ENCODE measurements at places on chromosomes 3 and 15.

GRCh38 chr15:100112061-100112420, 229.7 kb downstream of the ADAMTS17 start:
- H3K4me3 ChIP-seq = no peak overlapping the region
- no peak overlapping the region for H3K27ac ChIP-seq
- H3K27me3 ChIP-seq = peaks cover 9% of the 10 kb centered on the region
- H3K36me3 ChIP-seq = no peaks in the 10 kb centered on the region
- DNase-seq = no peak

DNA sequence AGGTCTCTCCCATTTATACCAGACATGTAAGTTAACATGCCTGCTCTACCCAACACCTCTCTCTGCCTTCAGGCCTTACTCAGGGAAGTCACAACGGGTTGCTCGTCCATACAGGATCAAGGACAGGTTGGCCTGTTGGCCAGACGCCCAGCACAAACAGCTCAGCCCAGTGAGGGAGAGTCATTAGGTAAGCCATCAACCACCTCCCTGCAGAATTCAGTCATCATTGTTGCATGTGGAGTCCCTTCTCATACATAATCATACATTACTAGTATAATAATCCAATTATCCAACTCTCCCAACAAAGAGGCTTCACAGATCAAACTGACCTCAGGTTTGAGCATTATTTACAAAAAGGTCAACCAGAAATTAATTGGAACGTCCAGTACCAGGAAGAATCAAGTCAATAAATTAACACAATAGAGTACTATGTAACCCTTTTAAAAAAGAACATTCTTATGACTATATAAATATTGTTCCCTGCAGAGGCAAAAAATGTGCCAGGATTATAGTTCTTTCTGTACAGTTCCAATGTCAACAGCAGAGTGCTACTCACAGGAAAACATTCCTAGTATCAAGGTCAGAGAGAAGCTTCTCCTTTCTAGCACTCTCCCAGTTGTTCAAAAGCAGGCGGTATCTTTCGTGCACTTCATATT, 33.2 kb downstream of the HOMER2 start:
- H3K36me3 ChIP-seq = peaks cover under 1% of the 10 kb centered on the region
- no peak for DNase-seq
- H3K4me1 ChIP-seq = peaks cover 2% of the 10 kb centered on the region
- no peak overlapping the region for H3K27ac ChIP-seq

- no peak for DNase-seq
- no peaks in the 10 kb centered on the region for H3K27me3 ChIP-seq
- peaks cover 36% of the 10 kb centered on the region for H3K4me1 ChIP-seq
- peak overlapping the region; percentile 84 for H3K4me3 ChIP-seq
These were observed 1.9 kb downstream of the CD200 start for GRCh38 chr3:112334691-112335433.

- no peak for DNase-seq
- no peak overlapping the region for H3K4me3 ChIP-seq
- no peak overlapping the region for H3K27ac ChIP-seq
- H3K4me1 ChIP-seq = peaks cover 30% of the 10 kb centered on the region
- H3K36me3 ChIP-seq = no peaks in the 10 kb centered on the region
These were observed 227.3 kb downstream of the CACNA2D3 start for GRCh38 chr3:54349691-54350090.

DNA sequence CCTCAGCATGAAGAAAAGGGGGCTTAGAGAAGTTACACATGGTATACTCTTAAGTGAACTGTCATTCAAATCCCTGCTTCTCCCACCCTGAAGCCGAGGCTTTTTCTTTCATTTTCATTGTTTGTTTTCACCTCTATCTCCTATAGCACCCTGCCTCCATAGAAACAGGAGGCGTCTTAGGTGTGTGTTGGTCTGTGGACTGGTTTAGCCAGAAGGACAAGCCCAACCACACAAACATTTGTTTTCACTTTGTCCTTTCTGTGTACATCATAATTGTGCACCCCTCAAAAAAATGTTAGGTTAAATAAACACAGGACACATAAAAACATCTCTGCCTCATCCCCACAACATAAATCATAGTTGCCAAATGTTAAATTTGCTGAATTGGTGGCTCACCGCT, 73.3 kb upstream of the UBE2E2 start:
- no peaks in the 10 kb centered on the region for H3K4me1 ChIP-seq
- H3K36me3 ChIP-seq = no peaks in the 10 kb centered on the region
- no peak overlapping the region for H3K4me3 ChIP-seq
- H3K27me3 ChIP-seq = no peaks in the 10 kb centered on the region
- DNase-seq = no peak

DNA sequence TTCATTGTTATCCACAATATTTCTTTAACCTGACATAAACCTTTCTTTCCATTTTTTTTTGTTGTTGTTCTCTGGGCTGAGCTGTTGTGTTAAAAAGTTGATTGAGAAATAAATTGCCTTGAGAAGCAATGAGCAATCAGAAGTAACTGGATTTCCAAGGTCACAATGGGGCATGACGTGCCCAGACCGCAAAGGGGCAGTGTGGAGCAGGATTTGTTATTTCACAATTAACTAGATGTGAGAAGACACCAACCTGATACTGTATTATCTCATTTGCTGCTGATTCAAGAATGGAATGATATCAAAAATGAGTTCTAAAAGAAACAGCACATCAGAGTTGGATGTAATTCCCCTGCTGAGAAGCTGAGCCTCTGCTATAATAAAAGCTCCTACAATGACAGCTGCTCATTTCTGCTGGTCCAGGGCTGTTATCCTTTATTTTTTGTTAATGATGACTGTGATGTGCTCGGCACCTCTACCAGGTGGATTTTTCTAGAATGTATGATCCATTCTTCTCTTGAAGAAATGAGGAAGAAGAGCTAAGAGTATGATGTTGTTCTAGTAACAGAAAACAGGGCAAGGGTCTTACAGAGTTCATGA, 28.1 kb downstream of the CPNE4 start:
- H3K4me3 ChIP-seq = no peak overlapping the region
- H3K27me3 ChIP-seq = no peaks in the 10 kb centered on the region
- no peaks in the 10 kb centered on the region for H3K4me1 ChIP-seq

GRCh38 chr15:57545995-57546394, 45.7 kb upstream of the MYZAP start:
- no peaks in the 10 kb centered on the region for H3K27me3 ChIP-seq
- no peak overlapping the region for H3K27ac ChIP-seq
- peaks cover 18% of the 10 kb centered on the region for H3K36me3 ChIP-seq
- no peak overlapping the region for H3K4me3 ChIP-seq
- DNase-seq = no peak
- peaks cover 15% of the 10 kb centered on the region for H3K4me1 ChIP-seq
